ENCODE measurements at places on chromosomes 12 and 14.

GRCh38 chr14:64787619-64788018 is 83.4 kb downstream of the PLEKHG3 start:
- DNase-seq = no peak

GRCh38 chr12:82415402-82415801 is 57.1 kb downstream of the METTL25 start:
- DNase-seq = no peak

DNA sequence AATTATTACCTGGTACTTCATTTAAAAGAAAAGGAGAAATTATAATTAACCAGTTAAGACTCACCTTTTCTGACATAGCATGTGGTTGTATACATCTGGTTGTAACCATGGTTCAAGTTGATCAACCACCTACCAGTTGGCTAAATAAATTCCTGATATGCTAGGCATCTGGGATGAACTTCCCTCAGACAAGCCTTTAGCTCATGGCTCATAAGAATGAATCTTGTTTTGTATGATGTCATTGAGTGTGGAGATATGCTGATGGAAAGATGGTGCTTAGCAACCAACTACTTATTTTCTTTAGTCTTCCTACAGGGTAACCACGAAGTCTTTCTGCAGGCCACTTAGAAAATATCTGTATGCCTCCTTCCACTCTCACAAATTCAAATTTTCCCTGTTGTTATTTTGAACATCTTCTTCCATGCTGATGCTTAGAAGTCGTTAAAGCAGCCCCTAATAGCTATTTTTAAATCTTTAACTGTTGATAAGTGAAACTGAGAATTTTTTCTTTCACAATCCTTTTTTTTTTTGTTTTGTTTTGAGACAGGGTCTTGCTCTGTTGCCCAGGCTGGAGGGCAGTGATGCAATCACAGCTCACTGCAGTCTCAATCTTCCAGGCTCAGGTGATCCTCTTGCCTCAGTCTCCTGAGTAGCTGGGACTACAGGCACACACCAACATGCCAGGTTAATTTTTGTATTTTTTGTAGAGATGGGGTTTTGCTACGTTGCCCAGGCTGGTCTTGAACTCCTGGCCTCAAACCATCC is 51.9 kb upstream of the PTHLH start:
- DNase-seq = no peak

GRCh38 chr14:67674480-67675218 is at the start of gene VTI1B:
Gene VTI1B, minus strand, starts transcription at chr14:67674632. Its CDS starts 143 bp downstream, at chr14:67674489.
- peak; percentile 29 for DNase-seq

GRCh38 chr14:49408187-49408933 is 177.8 kb downstream of the RPS29 start:
- DNase-seq = no peak

GRCh38 chr12:119826661-119827445 is 50.3 kb downstream of the CIT start:
- no peak for DNase-seq

- no peak for DNase-seq
These were observed 1.3 kb downstream of the CLEC7A start for GRCh38 chr12:10128687-10129086.

DNA sequence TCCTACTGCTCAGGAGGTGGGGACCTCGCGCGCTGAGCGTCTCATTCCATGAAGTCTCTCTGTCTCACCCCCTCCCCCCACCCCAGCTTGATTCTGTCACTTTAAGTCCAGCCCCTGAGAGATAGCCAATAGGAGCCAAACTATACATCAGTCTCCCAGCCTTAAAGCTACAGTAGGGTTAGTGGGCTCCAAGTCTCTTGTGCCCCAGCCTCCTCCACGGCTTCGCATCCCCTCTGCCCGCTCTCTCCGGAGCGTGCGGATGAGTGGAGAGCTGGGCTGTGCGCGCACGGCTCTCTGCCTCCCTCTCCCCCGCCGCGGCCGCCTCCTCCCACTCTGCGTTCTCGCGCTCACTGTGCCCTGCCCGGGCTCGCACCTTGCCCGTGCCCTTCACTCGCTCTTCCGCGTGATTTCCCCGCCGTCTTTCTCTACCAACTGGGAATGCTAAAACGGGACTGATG is at the start of gene ESRRB:
ESRRB (plus strand) TSS at position 191 of the 458 bp plus-strand sequence; CDS start at position 456, 265 bp downstream.
- peak; percentile 50 for DNase-seq

DNA sequence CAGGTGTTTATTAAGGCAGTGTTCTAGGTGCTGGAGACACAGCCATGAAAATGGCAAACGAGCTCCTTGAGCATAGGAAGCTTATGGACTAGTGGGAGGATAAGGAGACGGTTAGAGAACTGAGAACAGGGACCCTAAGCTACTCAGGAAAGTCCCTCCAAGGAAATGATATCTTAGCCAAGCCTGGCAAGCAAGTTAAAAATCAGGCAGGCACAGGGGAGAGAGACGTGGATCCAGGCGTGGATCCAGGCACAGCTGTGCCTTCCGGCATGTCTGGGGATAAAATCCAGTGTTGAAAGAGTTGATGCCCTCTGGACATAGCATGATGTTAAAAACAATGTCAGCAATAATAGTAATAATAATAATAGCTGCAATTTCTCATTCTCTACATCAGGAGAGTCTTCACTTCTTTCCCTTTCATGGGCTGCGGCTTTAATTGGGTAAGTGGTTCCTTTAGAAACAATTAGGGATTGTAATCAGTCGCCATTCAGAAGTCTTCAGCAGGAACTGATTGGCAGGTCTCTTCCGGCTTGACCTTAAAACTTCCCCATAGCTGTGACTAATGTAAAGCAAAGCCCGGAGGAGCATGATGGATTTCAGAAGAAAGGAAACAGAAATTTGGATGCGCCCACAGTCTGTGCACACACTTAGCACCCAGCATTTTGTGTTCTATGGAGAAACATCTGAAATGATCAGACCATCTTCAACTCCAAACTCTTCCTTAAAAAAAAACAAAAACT is 230.2 kb downstream of the SLC41A2 start:
- no peak for DNase-seq

GRCh38 chr12:52221912-52222457 is 11.1 kb upstream of the KRT7 start:
- peak; percentile 29 for DNase-seq

- DNase-seq = no peak
These were observed 35.9 kb upstream of the PWP1 start for GRCh38 chr12:107649661-107650061.

- DNase-seq = no peak
These were observed 89.6 kb downstream of the ARF6 start for GRCh38 chr14:49982501-49982951.

- no peak for DNase-seq
These were observed 87.0 kb downstream of the DNAI7 start for GRCh38 chr12:25107920-25108319.

DNA sequence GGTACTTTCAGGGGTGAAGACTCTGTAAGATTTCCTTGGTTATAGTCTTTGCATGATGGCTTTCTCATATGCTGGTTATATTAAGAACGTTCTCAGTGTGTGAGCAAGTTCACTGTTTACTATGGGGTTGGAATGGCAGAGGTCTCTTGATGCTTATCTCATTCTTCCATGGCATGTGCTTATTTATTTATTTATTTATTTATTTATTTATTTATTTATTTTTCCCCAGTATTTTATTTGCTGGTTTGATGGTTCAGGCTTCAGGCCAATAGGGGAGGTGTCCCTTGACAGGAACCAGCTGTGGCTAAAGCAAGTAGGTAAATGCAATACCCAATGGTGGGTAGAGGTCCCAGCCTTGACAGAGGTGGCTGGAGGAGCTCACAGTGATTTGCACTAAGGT is 161.3 kb upstream of the GARIN6 start:
- no peak for DNase-seq

GRCh38 chr14:102798926-102799325 is 21.7 kb downstream of the TRAF3 start:
- no peak for DNase-seq

- DNase-seq = no peak
These were observed 112.7 kb downstream of the PLXNC1 start for GRCh38 chr12:94261119-94261518.

DNA sequence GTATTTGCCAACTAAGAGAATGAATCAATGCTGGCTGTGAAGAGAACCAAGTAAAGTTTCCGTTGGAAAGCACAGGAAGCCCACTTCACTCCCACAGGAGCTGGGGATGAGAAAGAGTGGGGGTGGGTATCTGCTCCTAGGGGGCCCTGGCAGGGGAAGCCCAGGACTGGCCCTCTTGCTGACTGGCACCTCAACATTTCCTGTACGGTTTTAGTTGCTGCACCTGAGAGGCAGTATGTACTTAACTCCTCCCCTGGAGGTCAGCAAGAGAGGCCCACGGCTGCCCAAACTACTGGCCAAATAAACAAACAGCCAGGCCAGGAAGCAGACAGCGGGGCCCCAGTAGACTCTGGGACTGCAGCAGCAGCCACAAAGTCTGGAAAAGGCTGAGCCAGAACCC is 33.8 kb upstream of the VWF start:
- no peak for DNase-seq

DNA sequence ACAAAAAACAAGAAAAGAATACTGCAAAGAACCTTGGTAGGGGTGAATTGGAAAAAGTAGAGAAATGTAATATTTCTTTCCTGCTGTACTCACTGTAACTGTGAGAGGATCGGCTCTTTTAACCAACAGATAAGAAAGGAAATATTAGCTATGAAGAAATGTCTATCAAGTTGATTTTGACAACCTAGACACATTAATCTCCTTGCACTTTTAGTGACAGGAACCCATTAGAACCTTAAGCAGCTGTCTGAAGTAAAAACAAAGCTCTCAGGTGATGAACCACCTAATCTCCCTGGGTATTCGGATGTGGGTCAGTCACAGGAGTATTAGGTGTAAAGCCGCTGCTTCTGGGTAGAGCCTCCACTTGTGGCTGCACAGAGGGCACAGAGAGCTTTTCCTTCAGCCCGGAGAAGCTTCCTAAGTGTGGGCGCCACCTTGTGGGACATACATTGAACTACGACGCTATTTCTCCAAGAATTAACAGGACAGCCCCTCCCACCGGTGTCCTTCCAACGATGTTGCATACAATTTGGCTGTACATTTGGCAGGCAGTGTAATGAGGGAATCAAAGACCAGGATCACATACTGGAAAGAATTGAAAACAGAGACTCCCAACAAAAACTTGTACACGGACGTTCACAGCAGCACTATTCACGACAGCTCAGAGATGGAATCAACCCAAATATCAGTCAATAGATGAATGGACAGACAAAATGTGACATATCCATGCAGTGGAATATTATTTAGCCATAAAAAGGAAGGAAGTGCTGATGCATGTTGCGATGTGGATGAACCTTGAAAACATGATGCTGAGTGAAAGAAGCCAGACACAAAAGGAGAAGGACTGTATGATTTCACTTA is 28.9 kb upstream of the MAPKAPK5 start:
- peak; percentile 79 for DNase-seq

- no peak for DNase-seq
These were observed 72.1 kb downstream of the SPRING1 start for GRCh38 chr12:116665666-116666304.

DNA sequence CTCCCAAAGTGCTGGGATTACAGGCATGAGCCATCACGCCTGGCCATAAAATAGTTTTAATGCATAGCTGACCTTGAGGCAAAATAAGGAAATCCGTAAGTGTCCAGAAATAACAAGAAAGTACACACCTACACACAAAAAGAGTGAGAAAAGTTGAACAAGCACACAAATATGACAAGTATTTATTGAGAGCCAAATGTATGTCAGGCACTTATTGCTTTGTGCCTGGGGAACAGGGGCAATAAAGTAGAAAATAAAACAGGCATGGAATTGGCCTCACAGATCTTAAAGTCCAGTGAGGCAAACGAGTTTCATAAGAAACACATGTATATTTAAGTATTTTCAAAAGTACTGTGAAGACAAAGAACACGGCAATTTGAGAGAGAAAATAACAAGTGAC is 103.7 kb downstream of the ERGIC2 start:
- DNase-seq = no peak

GRCh38 chr12:75877763-75878621 is 153.6 kb downstream of the PHLDA1 start:
- no peak for DNase-seq

- no peak for DNase-seq
These were observed 202.5 kb upstream of the LRIG3 start for GRCh38 chr12:59122784-59123183.

DNA sequence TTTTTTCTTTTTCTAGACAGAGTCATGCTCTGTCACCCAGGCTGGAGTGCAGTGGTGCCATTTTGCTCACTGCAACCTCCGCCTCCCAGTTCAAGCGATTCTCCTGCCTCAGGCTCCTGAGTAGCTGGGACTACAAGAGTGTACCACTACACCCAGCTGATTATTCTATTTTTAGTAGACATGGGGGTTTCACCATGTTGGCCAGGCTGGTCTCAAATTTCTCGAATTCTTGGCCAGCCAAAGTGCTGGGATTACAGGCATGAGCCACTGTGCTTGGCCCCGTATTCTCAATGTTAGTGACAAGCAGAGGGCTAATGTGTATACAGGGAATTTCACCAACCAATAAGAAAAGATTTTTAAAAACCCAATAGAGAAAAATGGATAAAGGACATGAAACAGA is 8.4 kb downstream of the PLBD2 start:
- DNase-seq = no peak

- DNase-seq = no peak
These were observed 65.7 kb downstream of the TTC9 start for GRCh38 chr14:70707138-70708038.

GRCh38 chr12:21301-22189 is 45.0 kb upstream of the IQSEC3 start:
- no peak for DNase-seq

- no peak for DNase-seq
These were observed 64.6 kb downstream of the KIF21A start for GRCh38 chr12:39378341-39378740.

DNA sequence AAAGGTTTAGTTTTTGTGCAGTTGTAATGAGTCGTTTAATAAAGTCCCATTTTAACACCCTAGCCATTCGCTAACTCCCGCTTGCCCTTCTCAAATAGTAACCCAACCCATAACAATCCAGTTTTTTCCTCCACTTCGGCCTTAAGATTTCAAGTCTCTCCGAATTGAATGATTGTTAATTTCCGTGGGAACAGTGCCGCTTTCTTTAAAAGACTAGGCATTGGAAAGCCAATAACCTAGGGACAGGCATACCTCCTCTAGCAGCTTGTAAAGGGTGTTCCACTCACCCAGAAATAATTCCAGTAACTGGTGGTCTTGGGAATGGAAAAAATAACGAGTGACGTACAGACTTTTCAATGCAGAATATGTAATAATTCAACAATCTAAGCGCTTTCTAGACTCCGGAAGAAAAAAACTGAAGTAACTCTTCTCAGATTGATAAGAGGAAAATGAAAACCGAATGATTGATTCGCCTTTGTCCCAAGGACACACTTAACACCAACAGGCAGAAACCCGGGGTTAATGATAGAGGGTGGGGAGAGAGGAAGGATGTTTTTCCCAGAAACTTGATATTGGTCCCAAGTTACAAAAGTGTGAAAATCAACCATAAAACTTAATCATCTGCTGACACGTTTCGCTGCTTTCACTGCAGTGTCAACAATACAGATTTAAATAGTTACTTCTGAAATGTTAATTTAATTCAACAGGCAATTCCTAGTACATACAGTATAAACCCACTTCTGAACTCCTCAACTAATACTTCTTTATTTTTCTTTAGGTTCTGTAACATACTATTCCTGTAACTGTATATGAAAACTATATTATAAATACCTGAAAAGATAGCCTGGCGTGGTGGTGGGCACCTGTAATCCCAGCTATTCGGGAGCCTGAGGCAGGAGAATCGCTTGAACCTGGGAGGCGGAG is 1.0 kb upstream of the SINHCAF start:
- DNase-seq = no peak

Data from NCI-H748 treated with DMSO at 0.1 percent for 48 hours (cell line).